ENCODE measurements at places on chromosomes 2 and 18.

GRCh38 chr2:24903161-24904103 lies 16.6 kb downstream of the ADCY3 start:
- DNase-seq: no peak

- peak; percentile 82 for DNase-seq
Observed at GRCh38 chr2:10408649-10409579, 39.2 kb downstream of the ODC1 start.

- peak; percentile 40 for DNase-seq
Observed at GRCh38 chr2:96264656-96265348, 995 bp downstream of the TMEM127 start.

DNA sequence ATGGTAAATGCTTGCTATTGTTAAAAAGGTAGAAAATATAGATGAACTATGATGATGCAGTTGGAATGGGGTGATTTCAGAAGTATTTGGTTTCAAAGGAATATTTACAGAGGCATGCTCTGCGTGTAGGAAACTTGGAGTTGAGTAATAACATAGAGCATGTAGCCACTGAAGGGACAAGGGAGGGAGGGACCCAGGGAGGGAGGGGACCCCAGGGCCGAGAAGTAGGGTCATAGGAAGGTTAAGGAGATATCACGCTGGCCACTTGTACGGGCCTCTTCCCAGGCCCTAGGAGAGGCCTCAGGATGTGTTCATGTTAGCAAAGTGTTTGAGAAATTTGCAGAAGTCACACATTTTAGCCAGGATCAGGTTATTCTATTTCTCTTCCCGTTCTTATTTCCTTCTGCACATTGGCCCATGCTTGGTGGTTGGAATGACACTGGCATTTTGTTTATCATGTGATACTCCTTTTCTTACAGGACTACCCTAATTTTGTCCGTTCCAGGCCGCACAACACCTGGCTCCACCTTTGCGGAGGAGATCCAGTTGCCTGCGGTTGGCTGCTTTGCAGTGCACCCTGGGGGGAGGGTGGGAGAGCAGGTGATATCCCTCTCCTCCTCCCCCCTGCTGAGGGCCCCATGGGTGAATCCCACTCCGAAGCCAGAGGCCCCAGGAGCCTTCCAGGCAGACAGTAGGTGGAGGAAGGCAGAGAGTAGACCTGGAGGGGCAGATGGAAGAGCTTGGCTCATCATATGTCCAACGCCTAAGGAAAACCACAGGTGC lies 16.9 kb upstream of the ACKR3 start:
- no peak for DNase-seq

DNA sequence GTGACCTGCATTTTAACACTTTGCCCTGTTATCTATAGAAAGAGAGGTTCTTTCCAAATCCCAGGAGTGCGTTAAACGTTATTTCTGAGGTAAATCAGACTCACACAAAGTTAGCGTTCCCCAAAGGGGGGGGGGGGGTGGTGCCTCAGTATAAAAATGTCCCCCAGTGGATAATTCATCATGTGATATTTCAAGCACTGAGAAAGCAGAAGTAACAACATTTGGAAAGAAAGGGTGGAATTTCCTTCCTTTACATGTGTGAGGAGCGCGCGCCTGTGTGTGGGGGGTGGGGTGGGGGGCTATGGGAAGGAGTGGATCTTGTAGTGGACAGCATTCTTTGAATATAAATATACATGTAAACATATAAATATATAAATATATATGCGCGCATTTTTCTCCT lies 630.9 kb downstream of the NYAP2 start:
- DNase-seq: no peak

DNA sequence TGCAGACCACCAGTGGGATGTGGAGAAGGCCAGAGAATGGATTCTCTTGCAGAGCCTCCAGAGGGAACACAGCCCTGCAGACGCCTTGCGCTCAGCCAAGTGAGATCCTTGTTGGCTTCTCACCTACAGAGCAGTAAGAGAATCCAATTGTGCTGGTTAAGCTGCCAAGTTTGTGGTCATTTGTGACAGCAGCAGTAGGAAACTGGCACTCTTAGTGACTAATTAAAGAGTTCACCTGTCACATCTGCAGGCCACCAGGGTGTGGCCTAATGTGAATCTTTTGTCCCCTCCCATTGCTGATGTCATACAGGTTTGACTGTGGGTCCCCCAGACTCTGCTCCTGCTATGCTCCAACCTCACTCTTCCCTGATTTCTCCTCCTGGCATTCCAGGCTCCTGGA lies 235.9 kb downstream of the TFCP2L1 start:
- DNase-seq: no peak

- no peak for DNase-seq
Observed at GRCh38 chr18:57981308-57982028, 62.6 kb upstream of the NEDD4L start.

DNA sequence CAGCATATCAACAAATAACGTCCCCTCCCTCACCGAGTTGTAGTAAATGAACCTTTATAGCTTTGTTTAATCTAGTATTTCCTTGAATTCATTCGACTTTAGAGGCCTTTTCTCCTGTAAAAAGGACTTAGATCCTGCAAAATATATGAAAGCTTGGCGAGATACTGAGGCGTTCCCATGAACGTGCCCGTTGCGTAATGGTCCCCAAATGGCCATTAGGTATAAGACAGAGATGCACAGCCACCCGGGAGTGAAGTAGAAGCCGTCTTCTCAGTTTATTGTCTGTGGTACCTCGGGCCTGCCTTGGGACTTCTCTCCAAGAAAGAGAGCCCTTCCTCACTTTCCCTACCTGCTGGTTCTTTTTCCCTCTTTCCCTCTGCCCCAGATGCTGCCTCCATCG lies 310.6 kb downstream of the CELF4 start:
- DNase-seq: no peak

- DNase-seq: no peak
Observed at GRCh38 chr18:67788310-67789164, 272.0 kb upstream of the DSEL start.

- no peak for DNase-seq
Observed at GRCh38 chr2:177972782-177973181, 99.8 kb downstream of the PDE11A start.

- DNase-seq: no peak
Observed at GRCh38 chr2:13495051-13495450, 778.3 kb downstream of the TRIB2 start.

GRCh38 chr2:10868465-10869314 lies 43.0 kb upstream of the KCNF1 start:
- DNase-seq: no peak

- DNase-seq: no peak
Observed at GRCh38 chr2:171910494-171910893, 11.8 kb upstream of the HAT1 start.

DNA sequence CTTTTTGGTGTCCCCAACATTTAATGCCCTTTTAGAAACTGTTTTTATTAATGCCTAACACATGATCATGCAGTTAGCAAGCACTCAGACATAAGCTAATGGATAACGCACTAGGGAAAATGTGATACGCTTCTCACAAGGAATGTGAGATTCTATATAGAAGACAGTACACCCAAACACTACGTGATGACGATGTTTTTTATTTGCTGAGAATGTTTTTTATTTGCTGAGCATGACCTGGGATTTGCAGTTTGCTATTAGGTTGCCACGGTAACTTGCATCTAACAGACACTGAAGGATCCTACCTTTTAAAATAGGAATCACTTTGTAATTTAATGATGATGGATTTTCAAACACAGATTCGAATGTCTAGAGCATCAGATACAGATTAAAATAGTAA lies 4.9 kb downstream of the SMC6 start:
- DNase-seq: no peak

DNA sequence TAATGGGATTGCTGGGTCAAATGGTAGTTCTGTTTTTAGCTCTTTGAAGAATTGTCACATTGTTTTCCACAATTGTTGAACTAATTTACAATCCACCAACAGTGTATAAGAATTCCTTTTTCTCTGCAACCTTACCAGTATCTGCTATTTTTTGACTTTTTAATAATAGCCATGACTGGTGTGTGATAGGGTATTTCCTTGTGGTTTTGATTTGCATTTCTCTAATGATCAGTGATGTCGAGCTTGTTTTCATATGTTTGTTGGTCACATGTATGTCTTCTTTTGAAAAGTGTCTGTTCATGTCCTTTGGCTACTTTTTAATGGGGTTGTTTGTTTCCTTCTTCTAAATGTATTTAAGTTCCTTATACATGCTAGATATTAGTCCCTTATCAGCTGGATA lies 322.3 kb downstream of the CDH2 start:
- DNase-seq: no peak

DNA sequence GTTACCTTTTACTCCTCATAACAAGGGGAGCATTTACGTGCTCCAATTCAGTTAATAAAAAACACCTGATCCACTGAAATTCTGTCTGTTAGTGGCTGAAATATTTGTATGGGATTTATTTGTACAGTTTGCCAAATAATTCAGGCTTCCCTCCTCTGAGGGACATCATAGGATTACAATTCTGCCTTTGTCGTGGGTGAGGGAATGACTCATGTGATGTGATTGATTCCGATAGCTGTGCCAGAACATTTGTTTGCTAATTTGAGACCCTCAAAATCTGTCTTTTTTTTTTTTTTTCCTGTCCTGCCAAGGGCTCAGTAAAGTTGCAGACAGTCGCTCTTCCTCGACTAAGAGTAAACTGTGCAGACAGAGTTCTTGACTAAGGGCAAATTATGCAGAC lies 612.6 kb upstream of the CDH2 start:
- DNase-seq: no peak

DNA sequence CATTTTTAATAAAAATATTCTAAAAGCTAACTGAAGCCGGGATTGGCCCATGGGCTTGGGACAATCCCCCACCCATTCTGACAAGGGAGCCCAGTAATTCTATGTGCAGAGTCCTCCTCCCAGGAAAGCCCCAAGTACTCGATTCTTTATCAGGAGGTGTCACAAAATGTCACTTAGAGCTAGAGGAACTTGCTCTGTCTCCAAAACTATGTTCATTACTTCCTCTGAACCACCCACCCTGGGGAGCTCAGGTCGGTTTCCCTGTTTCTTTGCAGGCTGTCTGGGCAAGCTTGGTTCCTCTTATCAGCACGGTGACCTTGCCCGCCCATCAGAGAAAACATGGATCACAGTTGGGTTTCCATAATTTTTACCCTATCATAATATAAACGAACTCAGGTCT lies 430.6 kb upstream of the ID2 start:
- no peak for DNase-seq

DNA sequence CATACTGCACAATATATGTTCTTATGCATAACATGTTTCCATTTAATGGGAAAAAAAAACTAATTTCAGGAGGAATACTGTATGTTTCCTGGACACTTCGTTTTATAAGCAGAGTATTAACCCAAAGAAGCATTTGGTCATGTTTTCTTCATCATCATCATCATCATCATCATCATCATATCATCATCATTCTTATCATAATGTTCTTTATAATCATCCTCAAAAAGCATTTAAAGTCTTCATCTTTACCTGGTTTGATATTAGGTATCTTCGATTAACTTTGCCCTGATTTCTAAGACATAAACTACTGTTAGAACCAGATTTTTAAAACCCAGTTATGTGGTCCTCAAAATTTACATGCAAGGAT lies 47.9 kb downstream of the ZEB2 start:
- no peak for DNase-seq

DNA sequence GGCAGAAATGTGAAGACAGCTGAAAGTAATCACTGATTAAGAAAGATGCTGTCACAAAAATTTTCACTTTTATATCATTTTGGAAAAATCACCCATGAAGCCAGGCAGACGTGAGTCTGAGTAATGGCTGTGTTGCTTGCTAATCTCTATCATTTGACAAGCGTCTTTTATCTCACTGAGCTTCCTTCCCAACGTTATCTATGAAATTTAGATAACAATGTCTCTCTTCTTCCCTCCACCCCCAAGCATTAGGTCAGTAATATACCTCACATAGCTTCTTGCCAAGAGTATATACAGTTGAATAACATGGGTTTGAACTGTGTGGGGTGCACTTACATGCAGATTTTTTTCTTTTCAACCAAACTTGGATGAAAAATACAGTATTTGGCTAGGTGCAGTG lies 388.6 kb upstream of the NRXN1 start:
- no peak for DNase-seq

- no peak for DNase-seq
Observed at GRCh38 chr2:127096280-127096679, 10.7 kb downstream of the BIN1 start.

GRCh38 chr2:191150230-191150599 lies 579 bp downstream of the STAT4 start:
- DNase-seq: peak; percentile 50

- no peak for DNase-seq
Observed at GRCh38 chr2:85133751-85134254, 611 bp downstream of the TCF7L1 start.

DNA sequence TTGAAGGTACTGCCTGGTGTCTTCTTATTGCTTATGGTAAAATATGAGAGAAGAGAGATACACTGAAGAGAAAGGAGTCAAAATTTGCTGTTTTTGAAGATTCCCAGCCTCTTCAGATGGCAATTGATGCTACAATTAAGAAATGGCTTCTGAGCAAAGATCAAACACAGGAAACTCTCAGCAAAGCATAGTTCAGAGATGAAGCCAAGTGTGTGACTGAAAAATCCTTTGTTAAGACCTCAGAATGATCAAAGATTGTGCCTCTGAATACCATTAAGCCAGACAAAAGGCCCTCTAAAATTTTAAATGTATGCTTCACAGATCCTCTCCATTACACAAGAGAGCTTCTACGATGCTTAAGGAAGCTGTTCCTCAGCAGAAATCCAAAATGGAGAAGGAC lies 216.3 kb downstream of the UXS1 start:
- no peak for DNase-seq

DNA sequence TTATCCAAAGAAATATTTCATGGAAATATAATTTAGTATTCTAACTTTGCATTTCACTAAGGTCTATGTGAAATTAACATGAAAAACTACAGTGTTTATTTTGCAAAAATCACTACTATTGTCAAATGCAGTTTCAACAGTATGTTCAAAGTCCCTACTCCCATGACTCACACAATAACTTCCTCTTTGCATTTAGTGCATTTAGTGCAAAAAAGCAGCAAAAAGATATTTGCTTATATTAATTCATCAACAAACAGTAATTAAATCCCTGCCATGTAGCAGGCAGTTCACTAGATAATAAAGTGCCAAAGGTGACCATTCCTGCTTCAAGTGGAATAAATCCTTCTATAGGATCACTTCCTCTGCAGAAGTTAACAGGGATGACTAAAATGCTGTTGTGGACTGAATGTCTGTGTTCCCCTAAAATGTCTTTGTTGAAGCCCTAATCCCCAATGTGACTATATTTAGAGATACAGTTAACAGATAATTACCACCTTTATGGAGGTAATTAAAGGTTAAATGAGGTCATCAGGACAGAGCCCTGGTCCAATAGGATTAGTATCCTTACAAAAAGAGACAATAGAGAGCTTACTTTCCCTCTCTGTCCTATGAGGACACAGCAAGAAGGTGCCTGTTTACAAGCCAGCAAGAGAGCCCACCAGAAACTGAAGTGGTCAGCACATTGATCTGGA lies 61.7 kb downstream of the STK39 start:
- DNase-seq: no peak

- DNase-seq: no peak
Observed at GRCh38 chr2:120786038-120786960, 50.6 kb downstream of the GLI2 start.

- DNase-seq: no peak
Observed at GRCh38 chr2:128981353-128981752, 662.7 kb upstream of the HS6ST1 start.
